Hindlimb muscle (tissue), 1 donor: ENCODE measurements at places on chromosomes 4 and X. TPM values are rescaled to one million over a fixed set of nuclear protein-coding genes. Genes with fewer than 3 reads are reported as not detected.

TLR8 gene
- 0.61 TPM for polyA plus RNA-seq

DNAAF6 gene
- not detected for polyA plus RNA-seq

NLRP2B gene
- polyA plus RNA-seq: not detected

SASH3 gene
- 3.1 TPM for polyA plus RNA-seq

FGD1 gene
- polyA plus RNA-seq: 17.2 TPM

CLIC2 gene
- 6.4 TPM for polyA plus RNA-seq

APEX2 gene
- polyA plus RNA-seq: 11.3 TPM

GLUD2 gene
- polyA plus RNA-seq: 3.2 TPM

MAGEA1 gene
- polyA plus RNA-seq: not detected

MAGEC3 gene
- 0.66 TPM for polyA plus RNA-seq

OPHN1 gene
- polyA plus RNA-seq: 16.6 TPM

RNF128 gene
- polyA plus RNA-seq: not detected

GDI1 gene
- 91.8 TPM for polyA plus RNA-seq

TCP11X1 gene
- not detected for polyA plus RNA-seq

S100P gene
- 1.8 TPM for polyA plus RNA-seq

TSPAN7 gene
- 130 TPM for polyA plus RNA-seq

EVC gene
- polyA plus RNA-seq: 17.2 TPM

HELT gene
- polyA plus RNA-seq: not detected

CLTRN gene
- polyA plus RNA-seq: 0.83 TPM

CENPVL1 gene
- polyA plus RNA-seq: not detected

MSMO1 gene
- 24.7 TPM for polyA plus RNA-seq

ZFP42 gene
- polyA plus RNA-seq: 0.12 TPM

GPC3 gene
- 291 TPM for polyA plus RNA-seq
